Activated B cell treated with CpG ODN at 0.5 μM for 24 hours (primary cell): ENCODE measurements at places on chromosomes 2 and 18. TPM values are rescaled to one million over a fixed set of nuclear protein-coding genes. Genes with fewer than 3 reads are reported as not detected.

GRCh38 chr2:16227811-16228462 lies 287.6 kb downstream of the MYCN start:
- no peak overlapping the region for H3K27ac ChIP-seq
- no peaks in the 10 kb centered on the region for H3K4me1 ChIP-seq
- H3K27me3 ChIP-seq = no peaks in the 10 kb centered on the region

DNA sequence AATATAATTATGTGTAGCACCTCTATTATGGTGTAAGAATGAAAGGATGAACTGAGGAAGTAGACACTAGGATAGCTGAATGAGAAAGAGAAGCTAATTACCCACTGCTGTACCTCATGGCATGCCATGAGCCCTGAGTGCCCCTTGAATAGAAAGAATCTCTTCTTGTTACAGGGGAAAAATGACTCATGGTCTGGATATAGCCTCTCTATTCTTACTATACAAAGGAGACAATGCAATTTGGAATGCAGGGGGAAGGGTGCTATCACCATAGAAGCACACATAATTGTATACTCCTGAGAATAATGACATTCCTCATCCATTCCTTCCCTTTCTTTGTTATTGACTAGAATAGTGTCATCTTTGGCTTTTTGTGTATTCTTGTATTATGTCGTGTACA lies 385.2 kb downstream of the CDH7 start:
- H3K4me1 ChIP-seq = no peaks in the 10 kb centered on the region
- H3K27ac ChIP-seq = no peak overlapping the region
- H3K27me3 ChIP-seq = no peaks in the 10 kb centered on the region
- DNase-seq = no peak
- no peak overlapping the region for H3K4me3 ChIP-seq

DNA sequence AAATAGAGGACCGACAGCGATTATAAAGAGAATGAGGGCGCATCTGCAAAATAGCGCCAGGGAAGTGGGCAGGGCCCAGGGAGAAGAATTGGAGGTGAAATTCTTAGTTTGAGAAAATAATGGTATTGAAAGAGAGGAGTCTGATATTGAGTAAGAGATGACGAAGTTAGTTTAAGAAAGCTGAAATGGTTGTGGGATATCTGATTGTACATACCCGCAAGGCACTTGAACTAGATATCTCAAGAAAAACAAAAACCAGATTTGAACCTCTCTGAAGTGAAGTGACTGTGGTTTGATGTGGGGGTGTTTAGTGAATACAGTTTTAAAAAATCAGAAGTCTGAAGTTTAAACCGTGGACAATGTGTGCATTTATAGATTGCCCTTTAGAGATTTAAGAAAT lies 38.9 kb downstream of the ZNF532 start:
- no peaks in the 10 kb centered on the region for H3K27me3 ChIP-seq
- H3K36me3 ChIP-seq = peaks cover 61% of the 10 kb centered on the region
- H3K4me1 ChIP-seq = peaks cover 70% of the 10 kb centered on the region
- no peak for DNase-seq
- H3K4me3 ChIP-seq = no peak overlapping the region

- H3K27me3 ChIP-seq = no peaks in the 10 kb centered on the region
- no peak for DNase-seq
- H3K36me3 ChIP-seq = peaks cover 66% of the 10 kb centered on the region
Measured at GRCh38 chr2:177254433-177255226, 9.9 kb downstream of the NFE2L2 start.

DNA sequence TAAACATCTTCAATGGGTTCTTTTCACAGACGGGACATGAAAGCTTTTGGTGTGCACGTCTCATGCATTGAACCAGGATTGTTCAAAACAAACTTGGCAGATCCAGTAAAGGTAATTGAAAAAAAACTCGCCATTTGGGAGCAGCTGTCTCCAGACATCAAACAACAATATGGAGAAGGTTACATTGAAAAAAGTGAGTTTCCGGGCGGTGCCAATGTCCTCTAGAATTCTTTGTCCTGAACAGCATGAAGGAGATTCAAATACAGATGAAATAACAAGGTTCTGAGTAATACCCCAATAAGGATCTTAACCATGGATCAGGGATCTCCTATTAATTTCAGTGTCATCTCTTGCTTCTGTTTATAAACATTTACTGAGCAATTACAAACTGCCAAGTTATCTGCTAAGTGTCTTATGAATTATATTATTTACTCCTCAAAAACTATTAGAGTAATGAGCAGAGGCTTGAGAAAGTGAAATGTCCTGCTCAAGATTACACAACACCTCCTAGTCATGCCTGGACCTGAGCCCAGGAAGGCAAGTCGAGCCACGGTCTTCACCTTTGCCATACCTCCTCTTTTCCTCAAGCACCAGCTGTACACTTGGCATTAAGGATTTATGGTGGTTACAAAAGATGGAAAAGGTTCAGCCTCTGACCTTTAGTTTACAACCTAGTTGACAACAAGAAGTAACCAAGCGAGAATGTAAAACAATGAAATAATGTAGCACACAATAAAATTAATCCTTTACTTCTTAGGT lies 22.6 kb downstream of the DHRS9 start:
- no peak overlapping the region for H3K27ac ChIP-seq
- no peak overlapping the region for H3K4me3 ChIP-seq
- no peak for DNase-seq
- H3K27me3 ChIP-seq = peaks cover 2% of the 10 kb centered on the region

The POTEC gene
- not detected in 2 replicates for total RNA-seq
